ENCODE measurements at places on chromosomes 1 and 21.
A peak's percentile ranks its signal among the peaks of the same experiment; 100 is the strongest.

- no peak for DNase-seq
Measured at GRCh38 chr1:38502758-38503157, 356.8 kb downstream of the RRAGC start.

GRCh38 chr1:65368403-65368802 is 52.1 kb upstream of the LEPR start:
- DNase-seq: no peak

DNA sequence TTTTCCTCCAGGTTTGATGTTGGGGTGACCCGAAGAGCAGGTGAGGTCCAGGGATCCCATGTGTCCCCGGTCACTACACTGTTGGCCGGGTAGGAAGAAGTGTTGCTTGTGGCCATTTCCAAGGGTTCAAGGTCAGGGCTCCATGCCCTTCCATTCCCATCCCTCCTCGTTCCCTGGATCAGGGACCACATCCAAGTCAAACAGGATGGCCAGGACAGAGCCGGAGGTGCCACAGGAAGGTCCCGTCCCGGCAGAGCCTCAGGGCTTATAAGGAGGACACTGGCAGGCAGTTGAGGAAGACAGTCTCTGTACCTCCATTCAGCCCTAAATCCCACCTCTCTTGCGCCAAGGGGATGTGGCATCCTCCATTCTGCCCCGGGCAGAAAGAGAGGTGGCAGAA is 22.0 kb upstream of the FAM131C start:
- no peak for DNase-seq

DNA sequence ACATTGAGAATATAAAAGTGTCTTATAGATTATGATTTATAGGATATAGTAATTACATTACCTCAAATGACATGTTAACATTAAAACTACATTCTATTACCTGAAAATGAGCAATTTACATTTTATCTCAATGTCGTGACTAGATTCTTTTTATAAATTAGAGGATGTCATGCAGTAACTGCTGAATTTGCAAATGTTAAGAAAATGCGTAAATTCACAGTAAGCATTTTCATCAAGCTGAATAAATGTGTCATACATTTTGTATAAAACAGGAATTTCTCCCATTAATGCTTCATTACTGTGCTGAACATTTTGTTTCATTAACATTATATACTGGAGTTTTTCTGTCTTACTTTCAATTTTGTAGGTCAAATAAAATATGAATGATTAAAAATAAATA is 1460.7 kb upstream of the B3GALT2 start:
- no peak for DNase-seq

DNA sequence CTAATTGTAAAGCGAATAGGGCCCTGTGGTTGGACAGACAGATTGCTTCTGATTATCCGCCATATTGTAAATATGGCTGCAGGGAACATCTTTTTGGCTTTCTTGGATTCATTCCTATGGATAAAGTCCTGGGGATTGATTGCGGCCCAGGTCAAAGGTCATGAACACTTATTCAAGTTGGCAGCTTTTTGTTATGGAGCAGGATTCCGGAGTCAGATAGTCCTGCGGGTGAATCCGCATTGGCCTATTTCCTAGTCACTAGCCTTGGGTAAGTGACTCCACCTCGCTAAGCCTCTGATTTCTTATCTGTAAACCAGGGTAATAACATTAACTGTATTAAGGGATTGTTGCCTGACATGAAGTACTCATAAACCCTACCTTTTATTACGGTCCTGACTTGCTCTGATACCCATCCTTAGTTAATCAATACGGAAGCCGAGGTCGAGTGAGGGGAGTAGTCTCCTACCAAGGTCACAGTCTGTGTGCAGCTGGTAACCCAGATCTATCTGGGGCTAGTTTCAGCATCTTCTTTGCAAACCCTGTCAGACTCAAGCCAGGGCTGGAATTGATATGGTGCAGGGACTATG is 31.7 kb downstream of the EDN2 start:
- no peak for DNase-seq

GRCh38 chr1:184037849-184038591 is 492 bp upstream of the COLGALT2 start:
- no peak for DNase-seq

GRCh38 chr1:32273391-32274208 is 18.3 kb upstream of the HDAC1 start:
- no peak for DNase-seq

DNA sequence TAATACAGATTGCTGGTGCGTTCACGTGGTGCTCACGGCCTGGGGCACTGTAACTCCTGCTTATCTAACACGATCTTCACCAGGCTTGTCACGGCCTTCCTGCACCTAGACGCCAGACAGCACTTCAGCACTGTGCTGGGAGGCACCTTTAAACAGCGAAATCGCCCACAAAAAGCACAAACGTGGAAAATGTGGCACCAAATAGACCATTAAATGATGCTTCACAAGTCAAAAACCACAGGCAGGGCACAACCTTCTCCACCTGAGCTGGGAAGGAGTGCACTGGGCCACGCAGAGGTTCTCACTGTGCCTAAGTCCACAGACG is 20.0 kb downstream of the IBA57 start:
- DNase-seq: no peak

DNA sequence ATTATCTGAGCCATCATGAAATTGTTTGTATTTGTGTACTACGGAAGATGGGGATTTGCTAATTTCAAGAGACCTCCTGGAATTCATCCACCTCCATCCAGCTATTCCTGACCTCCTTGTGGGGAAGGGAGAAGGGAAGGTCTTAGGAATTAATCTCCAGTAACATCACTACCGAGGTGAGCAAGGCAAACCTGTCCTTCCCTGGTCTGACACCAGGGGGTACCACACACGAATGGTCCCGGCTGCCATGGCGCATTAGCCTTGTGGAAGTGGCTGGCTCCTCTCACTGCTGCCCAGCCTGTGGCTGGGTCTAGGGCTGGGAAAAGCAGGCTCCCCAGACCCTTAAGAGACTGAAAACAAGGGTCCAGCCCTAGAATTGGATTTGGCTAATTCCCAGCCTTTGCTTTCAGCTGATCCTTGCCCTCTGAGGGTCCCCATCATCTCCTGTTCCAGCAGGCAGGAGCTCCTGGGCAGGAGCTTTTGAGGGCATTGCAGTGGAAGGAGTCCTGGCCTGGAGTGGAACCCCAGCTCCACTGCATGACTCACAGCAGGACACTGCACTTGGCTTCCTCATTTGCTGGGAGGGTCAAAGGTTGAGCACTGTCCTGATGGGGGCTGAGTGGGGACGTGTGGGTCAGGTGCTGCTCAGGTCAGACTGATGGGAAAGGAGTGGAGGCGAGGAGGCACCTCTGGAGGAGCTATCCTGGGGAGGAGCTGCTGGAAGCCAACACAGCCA is 34.8 kb downstream of the RIMS3 start:
- DNase-seq: peak; percentile 31

GRCh38 chr1:8121261-8122159 is 95.4 kb upstream of the ERRFI1 start:
- DNase-seq: no peak

DNA sequence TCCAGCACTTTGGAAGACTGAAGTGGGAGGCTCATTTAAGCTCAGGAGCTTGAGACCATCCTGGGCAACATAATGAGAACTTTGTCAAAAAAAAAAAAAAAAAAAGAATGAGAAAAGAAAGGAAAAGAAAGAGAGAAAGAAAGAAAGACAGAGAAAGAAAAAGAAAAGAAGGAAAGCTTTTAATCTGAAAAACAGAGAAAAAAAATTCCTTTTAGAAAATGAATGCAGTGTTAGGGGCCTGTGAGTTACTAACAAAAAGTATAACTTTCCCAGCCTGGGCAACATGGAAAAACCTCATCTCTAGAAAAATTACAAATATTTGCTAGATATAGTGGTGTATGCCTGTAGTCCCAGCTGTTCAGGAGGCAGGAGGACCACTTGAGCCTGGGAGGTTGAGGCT is 15.9 kb upstream of the SYDE2 start:
- DNase-seq: no peak

- no peak for DNase-seq
Measured at GRCh38 chr1:206863266-206863665, 2.2 kb upstream of the IL20 start.

- DNase-seq: no peak
Measured at GRCh38 chr1:92038695-92039346, 9.0 kb downstream of the EPHX4 start.

DNA sequence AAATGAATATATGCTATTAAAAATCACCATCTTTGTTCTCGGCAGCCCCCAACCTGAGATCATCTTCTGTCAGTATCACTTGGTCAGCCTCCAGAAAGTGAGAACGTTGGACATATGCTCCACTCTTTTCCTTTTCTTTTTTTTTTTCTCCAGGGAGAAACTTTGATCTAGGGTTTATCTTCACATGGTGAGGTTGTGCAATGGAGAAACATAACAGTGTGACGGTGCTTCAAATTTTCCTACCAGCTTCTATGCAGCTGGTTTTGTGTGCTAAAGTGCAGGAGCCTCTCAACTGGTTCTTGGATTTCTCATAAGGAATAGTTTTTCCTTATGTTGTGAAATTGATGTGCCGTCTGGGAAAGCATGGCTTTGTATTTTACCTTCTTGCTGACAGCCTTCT is 1202.9 kb downstream of the NCAM2 start:
- DNase-seq: no peak

GRCh38 chr21:38246511-38246910 is 10.3 kb upstream of the KCNJ15 start:
- no peak for DNase-seq

GRCh38 chr1:68198752-68199151 is 33.6 kb downstream of the WLS start:
- DNase-seq: no peak

DNA sequence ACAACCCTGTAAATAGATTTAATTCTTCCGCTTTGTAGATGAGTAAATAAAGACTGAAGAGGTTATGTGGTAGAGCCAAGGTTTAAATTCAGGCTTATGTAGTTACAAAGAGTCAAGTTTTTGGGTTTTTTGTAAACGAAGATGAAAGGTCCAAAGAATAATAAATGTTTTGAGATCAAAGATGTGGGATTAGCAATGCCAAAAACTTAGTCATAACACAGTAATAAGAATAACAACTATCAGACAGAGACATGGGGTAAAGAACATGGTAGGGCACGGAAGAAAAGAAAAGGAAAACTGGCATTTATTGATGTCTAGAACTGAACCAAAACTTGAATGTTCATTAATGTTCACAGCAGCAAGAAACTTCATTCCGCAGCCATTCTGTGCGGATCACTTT is 42.9 kb downstream of the EXTL2 start:
- no peak for DNase-seq

DNA sequence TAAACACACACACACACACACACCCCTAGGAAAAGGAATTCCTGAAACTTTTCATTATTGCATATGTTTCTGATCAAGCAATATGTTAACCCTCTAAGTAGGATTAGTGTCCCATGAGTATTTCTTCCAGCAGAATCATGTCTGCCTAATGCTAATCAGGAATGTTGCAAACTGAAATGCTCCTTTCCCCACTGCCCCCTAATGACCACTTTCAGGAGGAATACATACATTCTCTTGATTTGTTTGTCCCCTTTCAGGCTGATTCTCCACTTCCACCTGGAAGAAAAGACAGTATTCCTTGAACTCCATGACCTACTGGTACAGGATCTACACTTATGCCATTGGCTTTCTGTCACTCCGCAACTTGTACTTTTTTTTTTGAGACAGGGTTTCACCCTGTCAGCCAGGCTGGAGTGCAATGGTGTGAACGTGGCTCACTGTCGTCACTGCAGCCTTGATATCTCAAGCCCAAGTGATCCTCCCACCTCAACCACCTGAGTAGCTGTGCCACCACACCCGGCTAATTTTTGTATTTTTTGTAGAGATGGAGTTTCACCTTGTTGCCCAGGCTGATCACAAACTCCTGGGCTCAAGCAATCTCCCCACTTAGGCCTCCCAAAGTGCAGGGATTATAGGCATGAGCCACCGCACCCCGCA is 56.7 kb downstream of the LRIG2 start:
- DNase-seq: no peak

DNA sequence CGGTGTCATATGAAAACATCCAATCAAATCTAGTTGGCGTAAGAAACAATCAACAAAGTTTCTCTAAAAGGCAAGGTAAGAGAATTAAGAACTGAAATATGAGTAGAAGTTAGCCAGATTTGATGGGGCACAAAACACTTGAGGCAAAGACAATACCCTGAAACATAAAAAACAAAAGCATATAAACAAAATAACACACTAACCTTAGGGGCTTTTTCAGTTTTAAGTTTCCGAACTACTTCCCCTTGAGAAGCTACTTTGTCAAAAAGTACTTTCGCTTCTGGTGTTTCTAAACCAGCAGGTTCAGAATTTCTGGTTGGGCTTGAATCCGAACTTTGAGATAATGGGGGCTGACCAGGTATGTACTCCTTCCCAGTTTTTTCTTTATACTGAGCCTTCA is 57.9 kb downstream of the EPRS1 start:
- DNase-seq: no peak

All from HL-60 (cell line).